ENCODE measurements at places on chromosomes 1 and 21.

- no peak for DNase-seq
Measured at GRCh38 chr1:227756172-227756959, 21.1 kb downstream of the SNAP47 start.

GRCh38 chr21:33750017-33750416 lies 107.7 kb downstream of the ITSN1 start:
- no peak for DNase-seq

DNA sequence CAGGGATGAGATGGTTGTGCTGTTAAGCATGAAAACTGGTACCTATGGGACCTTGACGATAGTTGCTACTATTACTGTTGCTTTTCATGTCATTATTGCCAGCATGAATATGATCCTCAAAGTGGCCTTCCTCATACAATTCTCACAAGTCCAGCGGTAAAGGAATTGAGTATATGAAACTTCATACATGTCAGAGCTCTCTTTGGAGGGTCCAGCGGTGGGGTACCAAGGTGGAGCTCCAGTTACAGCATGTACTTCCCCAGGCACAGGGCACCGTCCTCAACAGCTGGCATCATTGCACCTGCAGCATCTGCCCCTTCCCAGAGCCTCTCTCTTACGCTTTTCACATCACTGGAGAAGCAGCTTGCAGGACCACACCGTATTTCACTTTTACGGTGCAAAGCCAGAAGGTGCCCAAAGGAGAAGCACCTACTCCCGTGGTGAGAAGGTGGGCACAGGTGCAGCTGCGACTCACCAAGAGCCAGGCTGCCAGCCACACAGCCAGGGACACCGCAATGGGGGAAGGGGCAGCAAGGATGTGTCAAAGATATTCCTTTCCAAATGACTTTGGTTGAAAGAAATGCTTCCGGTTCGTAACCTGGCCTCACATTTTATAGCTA lies 166.4 kb upstream of the IRF2BP2 start:
- no peak for DNase-seq

GRCh38 chr21:15174923-15175322 lies 110.1 kb upstream of the NRIP1 start:
- DNase-seq, result no peak

- DNase-seq, result no peak
Measured at GRCh38 chr1:208118841-208119606, 125.2 kb downstream of the PLXNA2 start.

DNA sequence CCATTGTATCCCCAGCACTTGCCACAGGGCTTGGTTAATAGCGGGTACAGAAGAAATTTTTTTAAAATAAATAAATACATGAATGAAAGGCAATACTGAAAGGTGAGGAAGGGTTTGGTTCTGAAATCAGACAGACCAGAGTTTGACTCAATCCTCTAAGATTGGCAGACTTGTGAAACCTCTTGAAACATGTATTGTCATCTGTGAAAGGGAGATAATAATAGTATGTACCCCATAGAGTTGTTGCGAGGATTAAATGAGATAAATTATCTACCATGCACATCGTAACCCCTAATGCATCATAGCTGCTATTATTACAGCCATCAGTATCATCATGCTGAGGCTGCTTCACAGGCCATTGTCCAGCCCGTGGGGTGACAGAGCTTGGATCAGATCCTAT lies 41.4 kb downstream of the S1PR1 start:
- DNase-seq, result no peak

DNA sequence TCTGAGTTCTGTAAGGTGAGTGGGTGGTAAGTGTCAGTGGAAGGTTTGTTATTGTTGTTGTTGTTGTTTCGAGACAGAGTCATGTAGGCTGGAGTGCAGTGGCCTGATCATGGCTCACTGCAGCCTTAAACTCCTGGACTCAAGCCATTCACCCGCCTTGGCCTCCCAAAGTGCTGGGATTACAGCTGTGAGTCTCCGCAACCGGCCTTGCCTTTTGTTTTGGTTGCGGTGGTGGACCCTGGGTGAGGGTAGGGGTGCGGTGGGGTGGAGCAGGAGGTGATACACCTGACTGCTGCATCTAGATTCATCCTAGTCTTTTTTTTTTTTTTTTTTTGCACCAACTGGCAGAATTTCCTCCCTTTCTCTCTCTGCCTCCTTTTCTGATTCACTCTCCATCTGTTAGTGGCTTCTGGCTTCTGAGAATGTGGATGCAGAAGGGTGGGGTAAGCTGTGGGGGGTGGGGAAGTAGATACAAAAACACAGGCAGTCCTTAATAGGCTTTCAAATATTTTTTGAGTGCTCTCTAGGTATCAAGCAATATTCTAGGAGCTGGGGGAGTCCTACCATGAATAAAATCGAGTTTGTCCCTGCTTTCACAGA lies 4.6 kb upstream of the GMEB1 start:
- DNase-seq, result no peak

GRCh38 chr1:72837781-72838180 lies 555.4 kb upstream of the NEGR1 start:
- DNase-seq, result no peak
